ENCODE measurements at places on chromosomes 3 and 15. TPM values are rescaled to one million over a fixed set of nuclear protein-coding genes. Genes with fewer than 3 reads are reported as not detected.

- peak; percentile 83 for DNase-seq
These were observed at the start of gene EEFSEC for GRCh38 chr3:128153156-128154041. Gene EEFSEC (plus strand): TSS chr3:128153481. CDS start chr3:128153508, 27 bp downstream.

DNA sequence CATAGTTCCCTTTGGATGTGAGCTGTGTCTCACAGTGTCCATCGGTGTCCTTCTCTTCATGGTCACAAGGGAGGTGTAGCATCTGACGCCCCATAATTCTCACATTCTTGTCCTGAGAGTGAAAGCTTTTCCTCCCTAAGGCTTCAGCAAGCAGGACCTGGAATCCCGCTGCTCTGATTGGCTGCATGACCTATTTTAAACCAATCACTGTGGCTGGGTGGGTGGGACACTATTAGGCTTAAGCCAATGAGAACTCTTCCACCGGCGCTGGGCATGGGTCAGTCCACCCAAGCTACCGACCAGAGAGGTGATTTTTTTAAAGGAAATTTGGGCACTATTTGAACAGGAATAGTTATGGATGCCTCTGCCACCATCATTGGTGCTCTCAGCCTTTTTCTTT lies 385.9 kb downstream of the MFSD1 start:
- DNase-seq, result no peak

- DNase-seq, result peak; percentile 91
These were observed 44.5 kb downstream of the NOX5 start for GRCh38 chr15:69058830-69059556.

DNA sequence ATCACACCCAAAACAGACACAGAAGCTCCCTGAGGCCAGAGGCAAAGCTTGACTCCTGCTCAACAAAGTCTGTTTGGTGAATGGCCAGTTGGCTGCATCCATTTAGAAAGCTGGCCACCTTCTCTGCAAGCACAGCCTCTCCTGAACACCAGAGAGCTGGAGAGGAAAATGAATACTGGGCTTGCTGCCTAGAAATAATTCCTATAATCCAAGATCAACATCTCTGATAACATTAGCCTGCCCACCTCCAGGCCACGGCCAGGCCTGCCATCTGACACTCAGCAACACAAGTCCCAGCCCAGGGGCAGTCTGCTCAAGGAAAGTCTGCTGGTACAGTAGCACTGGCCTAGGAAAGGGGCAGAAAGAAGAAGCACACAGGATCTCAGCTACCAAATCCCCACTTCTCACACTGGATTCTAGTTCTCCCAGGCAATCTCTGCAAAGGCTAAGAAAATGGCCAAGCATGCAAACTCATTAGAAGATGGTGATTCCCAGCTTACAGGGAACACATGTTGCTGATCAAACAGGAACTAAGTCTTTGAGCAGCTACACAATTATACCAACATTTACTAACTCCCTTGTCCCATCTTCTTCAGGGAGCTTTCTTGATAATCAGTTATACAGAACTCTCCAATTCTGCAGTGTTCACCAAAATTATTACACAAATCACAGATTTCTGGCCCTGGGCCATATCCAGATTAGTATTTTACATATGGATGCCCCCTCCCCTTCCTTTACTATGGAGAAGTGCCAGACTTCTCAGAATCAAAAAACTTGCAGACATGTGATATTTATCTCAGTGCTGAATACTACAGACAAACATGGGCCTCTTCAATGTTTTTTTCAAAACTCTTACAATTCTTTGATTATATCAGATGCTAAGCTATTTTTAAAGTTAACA lies 9.9 kb downstream of the TBC1D2B start:
- no peak for DNase-seq

GRCh38 chr3:42495393-42495792 lies 7.0 kb upstream of the VIPR1 start:
- no peak for DNase-seq

DNA sequence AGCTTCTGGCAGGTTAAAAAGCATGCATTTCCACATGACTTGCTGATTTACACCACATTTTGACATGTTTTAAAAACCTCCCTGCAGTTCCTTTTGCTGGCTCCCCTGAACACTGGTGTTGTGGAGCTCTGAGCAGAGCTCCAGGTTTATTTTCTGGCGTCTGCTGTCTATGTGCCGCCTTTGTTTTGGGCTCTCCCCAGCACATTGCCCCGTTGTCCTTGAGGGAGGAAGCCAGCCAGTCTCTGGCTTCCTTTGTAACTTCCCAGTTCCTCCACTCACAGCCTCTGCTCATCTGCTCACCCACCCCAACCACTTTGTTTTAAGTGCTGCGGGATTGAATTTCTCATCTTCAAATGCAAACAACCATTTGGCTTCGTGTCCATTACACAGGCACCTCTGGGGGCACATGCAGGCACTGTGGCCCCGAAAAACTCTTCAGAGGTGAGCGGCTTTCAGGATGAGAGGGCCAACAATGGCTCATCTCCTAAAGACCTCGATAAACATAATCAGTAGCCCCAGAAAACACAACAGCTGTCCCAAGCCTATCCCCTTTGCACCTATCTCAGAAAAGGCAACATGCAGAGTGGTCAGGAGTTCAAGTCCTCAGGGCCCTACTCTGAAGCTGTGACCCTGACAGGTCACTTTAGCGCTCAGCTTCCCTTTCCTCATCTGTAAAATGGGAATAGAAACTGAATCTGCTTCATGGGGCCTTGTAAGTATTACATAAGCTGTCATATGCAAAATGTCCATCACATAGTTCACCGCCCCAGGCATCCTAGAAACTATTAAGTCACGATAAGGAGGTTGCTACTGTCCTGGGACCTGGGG lies 1.3 kb upstream of the MEF2A start:
- DNase-seq, result no peak

- no peak for DNase-seq
These were observed 94.1 kb upstream of the PROK2 start for GRCh38 chr3:71879089-71879488.

DNA sequence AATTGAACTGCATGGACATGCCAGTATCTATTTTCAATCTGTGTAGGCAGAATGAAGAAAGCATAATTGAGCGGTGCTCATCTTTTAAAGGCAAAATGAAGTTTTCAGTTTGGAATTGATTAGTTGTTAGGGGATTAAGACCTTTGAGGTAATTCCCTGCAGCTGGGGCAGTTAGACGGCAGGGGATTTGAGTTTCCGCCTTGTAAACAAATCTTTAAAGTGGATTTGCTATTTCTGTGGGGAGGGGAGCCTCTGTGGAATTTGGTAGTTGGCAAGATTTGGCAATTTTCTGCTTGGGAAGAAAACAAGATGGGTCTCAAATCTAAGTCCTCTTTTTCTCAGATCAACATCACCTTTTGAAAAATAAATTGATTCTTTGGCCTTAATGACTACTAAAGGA lies 212.5 kb upstream of the CNTN6 start:
- DNase-seq, result no peak

- DNase-seq, result no peak
These were observed 415.5 kb upstream of the ARPP21 start for GRCh38 chr3:35223632-35224394.

GRCh38 chr3:136811701-136812100 lies 7.2 kb upstream of the SLC35G2 start:
- no peak for DNase-seq

GRCh38 chr3:161890147-161890625 lies 393.6 kb downstream of the OTOL1 start:
- DNase-seq, result peak; percentile 44

Gene RAB6B
- total RNA-seq, result 8.2 TPM

Gene PGBD4
- 1.5 TPM for total RNA-seq

Gene GOLGA6A
- total RNA-seq, result not detected

Gene GREM1
- total RNA-seq, result 26.0 TPM

All from ureter (tissue), 1 donor.